ENCODE measurements at places on chromosomes 4 and X. TPM values are rescaled to one million over a fixed set of nuclear protein-coding genes. Genes with fewer than 3 reads are reported as not detected.

The TEX13D gene
- total RNA-seq = not detected

The SPOCK3 gene
- total RNA-seq = under 0.01 TPM

The SPANXC gene
- total RNA-seq = not detected

The SHROOM3 gene
- 23.9 TPM for total RNA-seq

The ADGRL3 gene
- 0.26 TPM for total RNA-seq

The ENPEP gene
- total RNA-seq = 0.51 TPM

The ADH6 gene
- not detected for total RNA-seq

The RASGEF1B gene
- 0.51 TPM for total RNA-seq

DNA sequence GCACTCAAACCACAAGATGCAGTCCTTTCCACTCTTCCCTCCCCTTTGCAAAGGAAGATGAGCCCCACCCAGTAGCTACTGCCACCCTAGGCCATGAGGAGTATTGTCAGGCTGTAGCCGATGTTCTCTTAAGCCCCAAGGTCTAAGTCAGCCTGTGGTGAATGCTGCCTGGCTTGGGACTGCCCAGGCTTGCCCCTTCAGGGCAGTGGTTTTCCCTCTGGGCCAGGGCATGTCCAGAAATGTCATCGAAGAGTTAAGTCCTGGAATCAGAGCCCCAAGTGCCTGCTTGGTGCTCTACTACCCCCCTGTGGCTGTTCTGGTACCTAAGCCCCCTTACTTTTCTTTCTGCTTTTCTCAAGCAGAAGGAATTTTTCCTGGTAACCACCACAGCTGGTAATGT, 11.8 kb upstream of the PGK1 start:
- peak; percentile 52 for DNase-seq

GRCh38 chr4:6768539-6768905, 14.0 kb upstream of the KIAA0232 start:
- peak; percentile 48 for DNase-seq

DNA sequence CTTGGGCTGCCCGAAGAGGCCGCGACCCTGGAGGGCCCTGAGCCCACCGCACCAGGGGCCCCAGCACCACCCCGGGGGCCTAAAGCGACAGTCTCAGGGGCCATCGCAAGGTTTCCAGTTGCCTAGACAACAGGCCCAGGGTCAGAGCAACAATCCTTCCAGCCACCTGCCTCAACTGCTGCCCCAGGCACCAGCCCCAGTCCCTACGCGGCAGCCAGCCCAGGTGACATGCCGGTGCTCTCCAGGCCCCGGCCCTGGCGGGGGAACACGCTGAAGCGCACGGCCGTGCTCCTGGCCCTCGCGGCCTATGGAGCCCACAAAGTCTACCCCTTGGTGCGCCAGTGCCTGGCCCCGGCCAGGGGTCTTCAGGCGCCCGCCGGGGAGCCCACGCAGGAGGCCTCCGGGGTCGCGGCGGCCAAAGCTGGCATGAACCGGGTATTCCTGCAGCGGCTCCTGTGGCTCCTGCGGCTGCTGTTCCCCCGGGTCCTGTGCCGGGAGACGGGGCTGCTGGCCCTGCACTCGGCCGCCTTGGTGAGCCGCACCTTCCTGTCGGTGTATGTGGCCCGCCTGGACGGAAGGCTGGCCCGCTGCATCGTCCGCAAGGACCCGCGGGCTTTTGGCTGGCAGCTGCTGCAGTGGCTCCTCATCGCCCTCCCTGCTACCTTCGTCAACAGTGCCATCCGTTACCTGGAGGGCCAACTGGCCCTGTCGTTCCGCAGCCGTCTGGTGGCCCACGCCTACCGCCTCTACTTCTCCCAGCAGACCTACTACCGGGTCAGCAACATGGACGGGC, 579 bp downstream of the ABCD1 start:
- no peak for DNase-seq

GRCh38 chr4:87078987-87079486, 141.4 kb downstream of the KLHL8 start:
- DNase-seq = peak; percentile 74

DNA sequence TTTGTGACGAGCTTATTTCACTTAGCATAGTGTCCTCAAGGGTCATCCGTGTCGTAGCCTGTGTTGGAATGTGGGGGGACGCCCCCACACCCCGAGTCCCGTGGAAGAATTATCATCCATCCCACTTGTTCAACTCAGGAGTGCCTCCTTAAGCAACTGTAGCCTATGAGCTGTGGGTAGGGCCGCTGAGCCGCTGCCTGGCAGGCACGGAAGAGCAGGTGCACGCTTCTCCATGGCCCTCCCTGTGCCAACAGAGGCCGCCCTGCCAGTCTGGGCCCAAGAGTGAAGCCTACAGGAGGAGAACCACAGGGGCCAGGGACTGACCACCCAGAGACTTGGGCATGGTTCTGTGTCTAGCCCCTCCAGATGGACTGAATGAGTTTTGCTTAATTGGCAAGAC, 2.3 kb upstream of the RGS12 start:
- DNase-seq = no peak

DNA sequence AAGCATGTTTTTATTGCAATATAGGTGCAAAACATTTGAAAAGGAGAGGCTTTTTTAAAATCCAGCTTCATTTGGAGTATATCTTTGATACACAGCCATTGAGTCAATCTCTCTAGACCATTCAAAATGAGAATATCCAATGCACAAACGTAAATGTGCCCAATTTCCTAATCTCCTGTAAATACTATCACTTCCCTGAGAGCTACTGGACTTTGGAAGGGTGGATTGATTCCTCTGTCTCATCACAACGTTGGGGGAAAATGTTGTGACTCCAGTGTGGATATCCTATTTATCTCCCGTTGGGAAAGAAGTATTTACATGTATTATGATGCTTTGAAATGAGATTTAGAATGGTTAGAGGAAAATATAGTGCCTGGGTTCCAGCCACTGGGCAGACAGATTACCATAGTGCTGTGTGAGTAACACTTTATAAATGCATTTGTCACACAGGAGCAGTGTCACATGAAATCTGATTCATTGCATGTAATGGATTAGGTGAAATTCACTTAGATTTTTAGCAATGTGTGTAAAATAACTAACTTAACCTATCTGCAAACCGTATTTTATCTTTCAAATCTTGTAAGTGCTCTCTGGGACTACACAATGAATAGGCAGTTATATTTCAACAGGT, 64.4 kb upstream of the VCX3A start:
- DNase-seq = no peak

DNA sequence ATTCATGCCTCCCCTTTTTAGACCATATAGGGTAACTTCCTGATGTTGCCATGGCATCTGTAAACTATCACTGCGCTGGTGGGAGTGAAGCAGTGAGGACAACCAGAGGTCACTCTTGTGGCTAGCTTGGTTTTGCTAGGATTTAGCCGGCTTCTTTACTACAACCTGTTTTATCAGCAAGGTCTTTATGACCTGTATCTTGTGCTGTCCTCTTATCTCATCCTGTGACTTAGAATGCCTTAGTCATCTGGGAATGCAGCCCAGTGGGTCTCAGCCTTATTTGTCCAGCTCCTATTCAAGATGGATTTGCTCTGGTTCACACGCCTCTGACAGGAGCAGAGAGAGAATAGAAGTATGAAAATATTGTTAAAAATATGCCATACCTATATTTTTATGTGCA, 355.7 kb downstream of the ADGRL3 start:
- DNase-seq = peak; percentile 87

DNA sequence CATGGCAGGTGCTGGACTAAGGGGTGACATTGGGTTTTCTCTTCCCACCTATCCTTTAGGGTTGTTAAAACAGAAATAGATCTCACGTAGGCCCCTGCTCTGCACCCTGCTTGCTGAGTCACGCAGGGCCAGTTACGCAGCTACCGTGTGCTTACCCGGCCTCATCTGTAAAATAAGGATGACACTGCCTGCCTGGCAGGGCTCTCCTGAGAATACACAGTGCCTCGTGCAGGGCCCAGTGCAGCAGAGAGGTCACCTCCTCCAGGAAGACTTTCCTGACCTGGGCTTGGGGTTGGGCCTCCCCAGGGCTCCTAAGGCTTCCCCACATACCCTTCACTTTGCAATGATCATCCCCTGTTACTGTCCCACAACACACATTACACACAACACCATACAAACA, 33.6 kb upstream of the JAKMIP1 start:
- no peak for DNase-seq

DNA sequence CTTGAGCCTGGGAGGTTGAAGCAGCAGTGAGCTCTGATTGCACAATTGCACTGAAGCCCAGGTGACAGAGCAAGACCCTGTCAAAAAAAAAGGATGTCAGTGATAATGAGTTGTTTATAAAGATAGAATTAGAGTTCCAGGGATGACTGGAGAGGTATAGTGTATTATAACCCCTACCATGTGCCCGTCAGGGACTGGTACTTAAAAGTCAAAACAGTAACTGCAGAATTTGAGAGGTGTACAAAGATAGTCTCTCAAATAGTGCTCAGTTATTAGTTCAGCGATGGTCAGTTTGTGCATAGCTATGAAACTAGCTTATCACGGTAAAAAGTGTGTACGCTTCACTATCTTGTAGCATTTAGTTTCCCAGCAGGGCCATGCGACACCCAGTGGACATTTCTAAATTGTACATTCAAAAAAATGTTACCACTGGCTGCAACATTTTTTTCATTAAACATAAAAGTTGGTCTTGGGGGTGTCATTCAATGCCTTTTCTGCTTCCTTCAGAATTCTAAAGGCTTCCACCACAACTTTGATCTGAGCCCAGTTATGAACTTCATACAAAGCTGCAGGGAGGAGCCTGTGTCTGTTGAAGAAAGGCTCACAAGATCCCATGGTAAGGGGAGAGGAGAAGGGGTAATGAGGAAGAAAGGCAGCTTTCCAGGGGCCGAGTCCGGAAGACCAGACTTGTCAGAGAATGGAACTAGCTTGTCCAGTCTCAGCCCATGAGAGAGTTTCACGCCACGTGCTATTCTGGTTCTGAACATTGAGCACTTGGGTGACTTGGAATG, 9.2 kb upstream of the GYG2 start:
- DNase-seq = no peak

Measured in fibroblast of lung (primary cell).